ENCODE measurements at places on chromosomes 16 and 17. TPM values are rescaled to one million over a fixed set of nuclear protein-coding genes. Genes with fewer than 3 reads are reported as not detected.
A peak's percentile ranks its signal among the peaks of the same experiment; 100 is the strongest.

DNA sequence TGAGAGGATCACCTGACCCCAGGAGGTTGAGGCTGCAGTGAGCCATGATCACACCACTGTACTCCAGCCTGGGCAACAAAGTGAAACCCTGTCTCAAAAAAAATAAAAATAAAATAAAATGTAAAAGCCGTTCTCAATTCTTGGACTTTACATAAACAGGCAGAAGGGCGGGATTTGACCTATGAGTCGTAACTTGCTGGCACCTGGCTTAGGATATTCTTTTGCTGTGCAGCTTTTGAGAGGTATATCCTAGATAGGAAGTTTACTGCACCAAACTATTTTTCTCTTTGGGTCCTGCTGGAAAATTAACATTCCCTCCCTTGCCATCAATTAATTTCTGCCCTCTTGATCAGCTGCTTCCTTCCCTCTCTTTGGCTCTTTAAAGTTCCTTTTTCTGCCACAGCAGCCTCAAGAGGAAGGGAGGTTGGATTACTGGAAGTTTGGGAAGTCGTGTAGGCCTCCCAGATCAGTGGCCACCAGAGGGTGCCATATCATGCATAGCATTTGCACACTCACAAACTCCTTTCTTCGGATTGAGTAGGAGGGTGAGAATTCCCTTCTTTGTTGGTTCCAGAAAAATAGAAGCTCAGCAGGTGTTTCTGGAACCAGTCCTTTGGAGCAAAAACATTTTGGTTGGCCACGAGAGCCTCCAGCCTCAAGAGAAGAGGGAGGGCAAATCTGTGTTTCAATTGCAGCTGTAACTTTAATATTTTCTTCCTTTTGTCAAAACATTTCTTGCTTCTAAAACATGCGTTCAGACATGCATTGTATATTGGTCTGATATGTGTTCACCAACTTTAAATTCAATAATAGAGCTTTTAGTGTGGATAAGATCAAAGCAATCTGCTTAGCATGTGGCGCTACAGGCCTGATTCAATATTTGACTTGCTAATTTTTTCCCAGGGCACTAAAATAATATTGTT lies 147.3 kb downstream of the CCDC182 start:
- peak; percentile 83 for DNase-seq

- no peak for DNase-seq
These were observed 6.4 kb downstream of the CCL18 start for GRCh38 chr17:36070427-36070826.

DNA sequence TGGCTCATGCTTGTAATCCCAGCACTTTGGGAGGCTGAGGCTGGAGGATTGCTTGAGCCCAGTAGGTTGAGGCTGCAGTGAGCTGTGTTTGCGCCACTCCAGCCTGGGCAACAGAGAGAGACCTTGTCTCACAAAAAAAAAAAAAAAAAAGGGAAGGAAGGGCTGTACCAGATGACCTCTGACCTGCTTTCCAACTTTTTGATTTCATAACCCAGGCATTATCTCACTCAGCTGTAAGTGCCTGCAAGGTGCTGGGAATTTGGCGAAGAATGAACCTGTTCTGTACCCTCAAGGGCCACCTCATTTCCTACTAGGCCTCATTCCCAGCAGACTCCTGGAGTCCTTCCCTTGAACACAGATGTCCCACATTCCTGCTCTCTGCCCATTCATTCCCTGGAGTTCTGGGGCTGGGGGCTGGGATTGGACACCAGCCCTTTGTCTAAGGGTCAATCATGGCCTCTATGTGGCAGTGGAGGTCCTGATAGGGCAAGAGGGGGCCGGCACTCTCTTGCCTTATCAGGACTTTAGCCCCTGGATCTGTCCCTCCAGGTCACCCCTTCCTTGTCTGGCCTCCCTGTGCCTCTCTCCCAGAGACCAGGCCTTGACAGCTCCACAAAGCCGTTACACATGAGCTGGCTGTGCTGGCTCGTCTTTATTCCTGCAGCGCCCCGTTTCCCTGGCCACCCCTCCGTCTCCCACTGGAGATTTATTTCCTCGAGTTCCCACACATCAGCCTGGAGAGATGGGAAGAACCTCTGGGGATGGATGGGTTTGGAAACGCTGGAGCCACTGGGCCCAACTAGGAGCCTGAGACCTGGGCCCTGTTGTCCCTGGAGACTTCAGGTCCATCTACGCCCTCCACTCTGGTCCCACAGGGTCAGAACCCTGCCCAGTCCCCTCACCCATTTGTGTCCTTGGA lies 821 bp upstream of the GFAP start:
- no peak for DNase-seq

- DNase-seq, result no peak
These were observed 5.5 kb upstream of the ZNF771 start for GRCh38 chr16:30401768-30402425.

DNA sequence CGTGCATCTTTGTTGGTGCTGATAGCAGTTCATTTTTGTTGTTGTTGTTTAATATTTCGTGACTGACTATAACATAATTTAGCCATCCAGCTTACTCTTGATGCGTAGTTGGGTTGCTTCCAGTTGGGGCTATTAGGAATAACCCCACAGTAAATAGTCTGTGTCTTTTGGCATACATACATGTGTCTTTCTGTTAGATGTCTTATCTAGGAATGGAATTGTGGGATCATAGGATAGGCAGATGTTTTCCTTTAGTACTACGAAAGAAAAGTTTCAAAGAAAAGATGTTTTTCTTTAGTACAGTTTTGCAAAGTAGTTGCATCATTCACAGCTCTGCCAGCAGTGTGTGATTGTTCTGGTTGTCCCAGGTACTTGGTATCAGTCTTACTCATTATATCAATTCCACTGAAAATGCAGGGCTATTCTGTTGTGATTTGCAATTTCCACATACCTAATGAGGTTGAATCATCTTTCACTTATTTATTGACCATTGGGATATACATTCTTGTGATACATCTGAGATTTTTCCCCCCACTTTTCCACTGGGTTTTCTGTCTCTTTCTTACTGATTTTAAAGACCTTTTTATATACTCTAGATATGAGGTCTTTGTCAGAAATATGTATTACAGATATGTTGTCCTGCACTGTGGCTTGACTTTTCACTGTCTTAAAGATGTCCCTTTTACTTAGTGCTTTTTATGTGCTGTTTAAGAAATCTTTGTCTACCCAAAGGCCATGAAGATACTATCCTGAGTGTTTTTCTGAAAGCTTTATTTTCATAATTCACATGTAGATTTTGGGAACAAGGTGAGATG lies 173.3 kb downstream of the MRTFB start:
- DNase-seq, result no peak

The SMIM22 gene
- not detected for total RNA-seq

The PRR35 gene
- 0.33 TPM for total RNA-seq

DNA sequence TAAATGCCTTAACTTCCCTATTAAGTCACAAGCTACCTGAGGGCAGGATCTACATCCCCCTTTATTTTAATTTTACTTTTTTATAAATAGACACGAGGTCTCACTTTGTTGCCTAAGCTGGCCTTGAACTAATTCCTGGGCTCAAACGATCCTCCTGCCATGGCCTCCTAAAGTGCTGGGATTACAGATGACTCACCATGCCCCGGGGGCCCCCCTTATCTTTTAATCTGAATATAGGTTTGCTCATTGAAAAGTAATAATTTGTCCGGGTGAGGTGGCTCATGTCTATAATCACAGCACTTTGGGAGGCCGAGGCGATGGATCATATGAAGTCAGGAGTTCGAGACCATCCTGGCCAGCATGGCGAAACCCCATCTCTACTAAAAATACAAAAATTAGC lies 14.2 kb downstream of the ETV4 start:
- no peak for DNase-seq

The ANKRD40CL gene
- total RNA-seq, result not detected
